ENCODE measurements at places on chromosomes 1 and 21.

- no peak for DNase-seq
Observed at GRCh38 chr1:44812822-44813543, 4.7 kb downstream of the BTBD19 start.

- no peak for DNase-seq
Observed at GRCh38 chr1:191634801-191635508, 523.3 kb upstream of the RGS18 start.

DNA sequence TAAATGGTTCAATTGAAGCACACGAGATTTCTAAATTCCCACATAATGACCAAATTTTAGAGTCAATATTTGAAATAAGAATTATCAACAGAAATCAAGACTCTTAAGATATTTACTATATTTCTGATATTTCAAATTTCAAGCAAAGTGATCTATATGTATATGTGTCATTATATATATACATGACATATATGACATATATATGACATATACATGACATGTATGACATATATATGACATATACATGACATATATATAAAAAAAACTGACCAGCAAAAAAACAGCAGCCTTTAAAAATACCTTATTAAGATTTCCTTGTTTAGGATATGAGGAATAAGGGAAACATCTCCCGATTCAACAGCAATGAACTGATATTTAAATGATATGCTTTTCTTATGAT, 266.2 kb downstream of the FAF1 start:
- no peak for DNase-seq

GRCh38 chr1:11465307-11465706, 13.6 kb upstream of the DISP3 start:
- DNase-seq, result no peak

- DNase-seq, result no peak
Observed at GRCh38 chr21:31929548-31929947, 56.7 kb downstream of the HUNK start.

DNA sequence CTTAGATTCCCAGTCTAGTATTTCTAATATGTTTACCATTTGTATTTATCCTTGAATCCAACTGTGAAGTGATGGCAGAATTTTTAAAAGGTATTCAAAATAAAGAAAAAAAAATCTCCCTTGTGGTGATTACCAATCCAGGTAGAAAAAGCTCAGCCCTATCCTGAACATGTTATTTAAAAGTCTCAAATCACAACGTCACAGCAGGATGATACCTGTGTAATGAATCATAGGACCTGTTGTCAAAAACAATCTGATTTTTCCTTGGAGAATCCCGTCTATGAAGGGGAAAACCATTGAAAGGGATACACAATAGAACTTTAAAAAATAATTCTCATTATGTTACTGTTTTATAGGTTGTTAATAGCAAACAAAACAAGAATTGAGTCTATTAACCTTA, 76.9 kb upstream of the LBR start:
- DNase-seq, result no peak

DNA sequence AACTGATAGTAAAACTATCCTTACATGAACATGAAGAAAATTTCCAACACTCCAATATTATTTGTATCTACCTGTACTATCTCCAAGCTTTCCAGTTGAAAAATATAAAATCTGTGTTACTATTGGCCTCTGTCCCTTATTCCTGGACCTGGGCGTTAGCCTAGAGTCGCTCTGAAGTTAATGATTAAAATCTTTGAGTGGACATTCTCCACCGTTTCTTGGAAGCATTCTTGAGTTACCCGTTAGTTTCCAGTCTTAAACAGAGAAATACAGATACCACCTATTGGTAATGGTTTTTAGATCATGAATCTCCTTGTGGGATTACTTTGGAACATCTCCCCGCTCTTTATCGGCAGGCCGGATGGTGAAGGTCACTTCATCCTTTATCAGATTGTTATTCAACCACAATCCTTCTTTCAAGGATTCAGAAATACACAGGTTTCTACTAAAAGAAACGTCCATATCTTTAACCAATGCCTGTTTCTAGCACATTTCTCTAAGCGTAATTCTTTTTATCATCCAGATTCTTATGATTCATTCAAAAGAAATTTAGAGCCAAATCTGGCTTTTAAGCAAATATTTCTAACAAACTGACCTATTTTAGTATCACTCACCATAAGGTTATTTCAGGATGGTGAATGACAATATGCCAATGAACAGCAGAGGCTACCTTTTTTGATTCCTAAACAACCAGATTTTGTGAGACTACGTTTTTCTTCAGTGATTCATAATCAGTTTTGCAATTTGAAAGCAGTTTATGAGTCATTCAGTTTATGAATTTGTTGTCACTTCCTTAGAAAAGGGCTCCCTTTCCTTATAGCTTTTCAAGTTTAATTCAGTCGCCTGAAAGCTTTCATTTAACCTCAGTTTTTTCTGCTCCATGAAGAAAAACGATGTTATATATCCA, 70.2 kb upstream of the ERRFI1 start:
- no peak for DNase-seq

- no peak for DNase-seq
Observed at GRCh38 chr1:168321945-168322344, 41.3 kb downstream of the TBX19 start.

- DNase-seq, result no peak
Observed at GRCh38 chr21:34180826-34181359, 107.5 kb downstream of the MRPS6 start.

DNA sequence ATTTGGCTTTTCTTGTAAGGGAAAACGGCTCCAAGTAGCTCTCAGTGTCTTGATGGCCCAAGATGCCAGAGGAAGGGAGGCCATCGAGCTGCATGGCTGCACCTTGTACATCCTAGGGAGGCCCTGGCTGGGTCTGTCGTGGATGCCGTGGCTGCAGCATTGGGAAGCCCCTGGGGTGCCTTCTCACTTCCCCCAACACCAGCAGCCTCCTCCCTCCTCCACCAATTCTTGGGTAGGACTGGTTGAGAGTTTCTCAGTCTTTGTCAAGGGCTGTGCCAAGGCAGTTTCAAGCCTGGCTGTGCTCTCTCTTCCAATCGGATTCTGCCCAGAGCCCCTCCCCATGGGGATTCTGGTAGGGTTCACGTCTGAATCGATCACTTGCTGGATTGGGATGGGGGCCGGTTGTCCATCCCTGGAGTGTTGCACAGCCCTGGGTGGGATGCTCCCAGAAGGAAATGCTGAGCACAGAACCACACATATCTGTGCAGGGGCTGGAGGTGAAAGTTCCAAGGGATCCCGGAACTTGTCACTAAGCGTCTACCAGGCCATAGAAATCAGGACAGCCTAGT, 14.0 kb upstream of the SPSB1 start:
- DNase-seq, result no peak

DNA sequence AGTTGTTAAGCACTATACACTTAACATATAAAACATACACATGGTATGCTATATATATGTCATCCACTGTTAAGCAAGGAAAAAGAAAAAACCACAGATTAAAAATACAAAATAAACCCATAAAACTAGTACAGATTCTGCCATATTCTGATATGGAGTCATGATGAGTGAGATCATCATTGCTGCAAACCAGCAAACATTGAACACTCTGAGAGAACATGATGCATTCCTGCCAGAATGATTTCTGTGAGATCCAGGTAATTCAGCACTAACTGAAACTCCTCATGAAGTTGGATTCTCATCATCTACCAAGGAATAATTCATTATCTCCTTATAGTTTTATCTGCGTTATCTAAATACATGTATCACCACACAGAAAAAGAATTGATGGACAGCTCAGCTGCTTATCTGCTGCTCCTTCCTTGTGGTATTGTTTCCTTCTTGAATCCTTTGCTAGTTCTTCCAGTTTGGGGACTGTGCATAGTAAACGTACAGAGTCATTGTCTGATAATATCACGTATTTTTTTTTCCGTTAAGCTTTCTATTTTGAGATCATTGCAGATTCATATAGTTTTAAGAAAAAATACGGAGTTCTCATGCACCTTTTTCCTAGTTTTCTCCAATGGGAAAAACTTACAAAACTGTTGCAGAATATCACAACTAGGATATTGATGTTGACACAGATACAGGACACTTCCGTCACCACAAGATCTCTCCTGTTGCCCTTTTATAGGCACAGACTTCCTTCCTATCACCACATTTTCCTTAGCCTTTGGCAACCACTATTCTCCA, 9.3 kb downstream of the RAB4A start:
- DNase-seq, result no peak

- no peak for DNase-seq
Observed at GRCh38 chr1:86993269-86993985, 79.0 kb downstream of the HS2ST1 start.

GRCh38 chr21:45618287-45618686, 25.2 kb upstream of the PCBP3 start:
- DNase-seq, result no peak

DNA sequence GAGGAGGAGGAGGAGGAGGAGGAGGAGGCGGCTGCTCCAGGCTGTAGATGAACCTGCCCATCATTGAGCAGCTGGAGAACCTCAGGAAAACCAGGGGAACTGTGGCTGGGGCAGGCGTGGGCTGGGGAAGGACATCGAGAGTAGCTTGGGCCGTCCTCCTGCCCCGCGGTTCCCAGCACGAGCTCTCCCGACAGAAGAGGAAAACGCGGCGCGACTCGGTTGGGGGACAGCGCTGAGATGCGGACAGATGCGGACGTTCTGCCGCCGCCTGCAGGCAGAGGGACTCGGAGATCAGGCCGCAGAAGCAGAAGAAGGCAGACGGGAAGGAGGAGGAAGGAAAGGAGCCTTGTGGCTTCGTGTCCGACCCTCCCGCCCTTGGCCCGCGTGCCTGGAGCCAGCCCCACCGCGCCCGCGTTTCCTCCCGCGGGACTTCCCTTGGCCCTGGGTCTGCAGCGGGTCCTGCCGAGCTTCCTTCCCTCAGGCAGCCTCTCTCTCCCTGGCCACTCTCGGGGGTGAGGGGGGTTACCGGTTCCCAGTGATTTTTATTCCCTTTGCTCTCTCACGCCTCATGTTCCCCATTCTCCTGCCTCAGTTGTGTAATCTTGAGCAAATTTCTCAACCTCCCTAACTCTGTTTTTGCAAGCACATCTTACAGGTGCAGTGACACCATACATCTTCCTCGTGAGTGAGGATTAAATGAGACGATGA, 1.7 kb upstream of the TNFRSF9 start:
- DNase-seq, result peak; percentile 51

- peak; percentile 25 for DNase-seq
Observed at GRCh38 chr1:17502326-17502778, 37.1 kb upstream of the ARHGEF10L start.

Data from CD4-positive, alpha-beta T cell treated with Interleukin-21 for 1 hour (primary cell).